ENCODE measurements at places on chromosomes 2 and 18.

DNA sequence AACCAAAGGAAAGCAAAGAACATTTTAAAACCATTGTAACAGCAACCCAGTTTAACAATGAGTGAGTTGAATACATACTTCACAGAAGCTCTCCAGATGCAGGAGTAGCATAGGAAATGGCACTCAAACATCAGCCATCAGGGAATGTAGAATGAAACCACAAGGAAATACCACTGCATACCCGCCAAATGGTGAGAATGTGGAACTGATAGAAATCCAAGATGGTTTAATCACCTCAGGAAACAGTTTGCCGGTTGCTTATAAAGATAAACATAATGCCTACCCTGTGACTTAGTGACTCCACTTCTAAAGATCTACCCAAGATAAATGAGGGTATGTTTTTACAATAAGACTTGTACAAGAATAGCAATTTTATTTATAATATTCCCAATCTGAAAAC is 132.0 kb downstream of the GALNT1 start:
- DNase-seq, result no peak

DNA sequence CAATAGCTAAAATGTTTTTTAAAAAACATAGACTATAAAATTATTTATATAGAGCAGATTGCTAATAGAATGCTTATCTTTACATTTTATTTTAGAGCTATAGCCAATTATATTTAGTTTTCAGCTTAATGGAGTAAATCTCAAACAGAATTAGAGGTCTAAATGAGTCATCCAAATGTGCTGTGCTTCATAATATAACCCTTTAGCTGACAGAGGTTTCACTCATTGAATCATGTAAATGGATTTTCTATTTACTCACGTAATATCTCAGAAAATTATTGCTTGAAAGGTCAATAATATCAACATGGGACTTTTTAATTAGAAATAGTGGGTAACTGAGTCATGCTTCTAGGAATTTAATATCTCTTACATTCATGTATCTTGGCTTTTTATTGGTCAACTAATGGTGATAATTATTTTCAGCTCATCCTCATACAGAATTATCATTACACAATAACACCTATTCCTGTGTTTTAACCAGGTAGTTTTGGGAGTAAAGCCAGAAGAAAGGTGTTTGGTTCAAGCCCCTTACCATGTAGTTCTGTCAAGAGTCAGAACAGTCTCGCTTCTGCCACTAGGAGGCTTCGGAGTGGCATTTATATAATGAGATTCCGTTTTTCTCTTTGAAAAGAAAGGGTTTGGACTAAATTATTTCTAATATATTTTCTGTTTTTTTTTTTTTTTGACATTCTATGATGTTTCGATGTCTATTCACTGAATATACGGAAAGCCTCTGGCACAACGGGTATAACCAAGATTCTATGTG is 217.6 kb downstream of the CDH7 start:
- no peak for DNase-seq

DNA sequence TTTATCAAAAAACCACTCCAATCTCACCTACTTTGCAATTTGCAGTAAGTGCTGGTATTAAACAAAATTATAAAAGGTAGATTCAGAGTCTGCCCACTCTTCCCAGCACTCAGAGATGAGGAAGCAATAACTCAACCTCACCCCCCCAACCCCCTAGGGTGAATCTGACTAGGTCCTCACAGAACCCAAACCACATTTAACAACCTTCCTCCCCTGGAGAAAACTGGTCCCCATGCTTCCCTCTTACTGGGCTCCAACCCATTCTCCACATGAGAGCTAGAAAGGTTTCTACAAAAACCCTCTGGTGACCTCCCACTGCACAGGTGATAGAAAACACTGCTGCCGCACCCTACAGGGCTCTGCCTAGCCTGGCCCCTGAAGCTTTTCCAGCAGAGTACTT is 40.5 kb upstream of the BMP10 start:
- DNase-seq, result no peak

DNA sequence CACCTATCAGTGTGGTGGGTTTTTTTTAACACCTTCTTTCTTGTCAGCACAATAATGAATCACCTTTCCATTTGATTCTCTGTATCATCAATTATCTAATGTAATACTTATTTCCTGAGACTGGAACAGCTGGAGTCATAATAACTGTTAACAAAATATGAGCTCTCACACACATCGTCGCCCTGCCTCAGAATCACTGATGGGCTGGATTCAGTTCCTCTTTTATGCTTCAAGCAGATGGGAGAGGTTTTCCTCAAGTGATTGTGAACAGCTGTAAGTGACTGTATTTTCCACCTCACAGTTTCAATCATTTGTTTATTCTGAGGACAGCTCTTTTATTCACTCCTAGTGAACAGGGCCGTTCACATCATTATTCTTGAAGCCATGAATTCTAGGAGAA is 330.2 kb downstream of the DSC3 start:
- DNase-seq, result peak; percentile 28

GRCh38 chr2:16481351-16481750 is 184.3 kb downstream of the CYRIA start:
- no peak for DNase-seq

GRCh38 chr2:65974067-65974723 is 460.7 kb upstream of the MEIS1 start:
- DNase-seq, result no peak

DNA sequence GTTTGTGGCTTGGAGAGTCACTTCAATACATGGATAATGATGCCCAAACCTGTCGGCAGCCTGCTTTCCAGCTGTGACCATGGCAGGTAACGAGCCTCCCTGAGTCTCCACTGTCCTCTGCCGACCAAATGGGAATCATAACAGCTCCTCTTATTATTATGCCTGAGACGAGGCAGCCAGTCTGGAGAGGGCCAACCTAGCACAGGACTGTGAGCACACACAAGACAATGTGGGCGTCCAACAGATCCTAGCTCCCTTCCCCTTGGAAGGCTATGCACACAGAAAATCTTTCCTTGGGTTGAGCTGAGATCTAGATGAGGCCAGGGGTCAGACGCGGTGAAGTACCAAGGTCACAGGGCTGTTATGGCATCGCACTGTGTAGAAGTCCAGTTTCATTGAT is 890 bp upstream of the SLC4A3 start:
- DNase-seq, result no peak

DNA sequence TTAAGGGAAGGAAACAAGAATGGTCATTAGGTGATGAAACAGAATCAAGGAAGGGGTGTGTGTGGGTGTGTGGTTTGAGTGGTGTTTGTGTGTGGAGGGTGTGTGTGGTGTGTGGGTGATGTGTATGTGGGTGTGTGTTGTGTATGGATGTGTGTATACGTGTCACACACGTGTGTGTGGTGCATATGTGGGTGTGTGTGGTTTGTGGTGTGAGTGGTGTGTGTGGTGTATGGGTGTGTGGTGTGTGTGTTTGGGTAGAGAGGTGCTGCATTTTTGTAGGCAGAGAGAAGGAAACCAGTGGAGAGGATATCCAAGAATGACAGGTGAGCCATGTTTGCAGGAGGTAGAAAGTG is 1.1 kb upstream of the CEP192 start:
- no peak for DNase-seq

DNA sequence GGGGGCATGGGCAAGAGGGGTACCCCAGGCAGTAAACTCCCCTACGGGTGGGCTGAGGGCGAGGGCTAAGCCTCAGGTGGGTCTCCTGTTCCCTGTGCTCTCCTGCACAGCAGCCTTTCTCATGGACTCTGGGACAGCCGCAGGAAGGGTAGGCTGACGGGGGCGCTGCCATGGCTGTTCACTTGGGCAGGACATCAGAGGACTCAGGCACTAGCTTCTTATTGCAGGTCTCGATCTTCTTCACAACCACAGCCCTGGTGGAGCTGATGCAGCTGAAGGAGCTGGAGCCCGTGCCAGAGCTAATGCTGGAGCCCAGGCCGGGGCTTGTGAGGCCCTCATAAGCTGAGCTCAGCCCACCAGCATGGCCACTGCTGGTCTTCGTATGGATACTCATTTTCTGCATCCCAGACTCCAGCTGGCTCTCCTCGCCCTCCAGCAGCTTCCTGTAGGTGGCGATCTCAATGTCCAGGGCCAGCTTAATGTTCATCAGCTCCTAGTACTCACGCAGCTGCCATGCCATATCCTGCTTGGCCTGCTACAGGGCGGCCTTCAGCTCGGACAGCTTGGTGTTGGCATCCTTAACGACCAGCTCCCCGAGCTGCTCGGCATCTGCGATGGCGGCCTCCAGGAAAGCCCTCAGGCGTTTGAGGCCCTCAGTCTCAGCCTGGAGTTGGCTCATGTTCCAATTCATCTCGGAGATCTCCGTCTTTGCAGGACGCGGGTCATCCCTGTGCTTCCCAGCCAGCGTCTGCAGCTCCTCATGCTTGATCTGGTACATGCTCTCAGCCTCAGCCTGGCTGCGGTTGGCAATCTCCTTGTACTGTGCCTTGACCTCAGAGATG is 359.8 kb upstream of the SETBP1 start:
- DNase-seq, result no peak

- no peak for DNase-seq
These were observed 69.2 kb upstream of the CABLES1 start for GRCh38 chr18:23066060-23066459.

- no peak for DNase-seq
These were observed 23.1 kb downstream of the PRPF40A start for GRCh38 chr2:152694161-152694661.

DNA sequence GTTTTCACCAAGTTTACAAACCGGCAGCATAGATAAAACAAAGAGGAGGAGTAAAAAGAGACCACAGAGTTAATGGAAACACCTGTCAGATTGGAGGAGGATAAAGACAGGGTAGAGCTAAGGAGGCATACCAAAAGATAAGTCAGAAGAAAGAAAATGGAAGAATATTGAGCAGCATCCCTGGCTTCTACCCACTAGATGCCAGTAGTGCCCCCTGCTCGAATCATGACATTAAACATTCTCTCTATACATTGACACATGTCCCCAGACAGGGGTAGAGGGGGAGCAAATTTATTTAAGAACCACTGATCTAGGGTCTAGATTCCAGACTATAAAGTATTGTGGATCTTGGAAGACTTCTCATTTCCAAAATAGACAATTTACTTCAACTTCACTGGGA is 159.8 kb upstream of the ETAA1 start:
- no peak for DNase-seq

GRCh38 chr18:48428475-48429177 is 19.4 kb upstream of the ZBTB7C start:
- no peak for DNase-seq

GRCh38 chr2:144453486-144454158 is 66.3 kb downstream of the ZEB2 start:
- DNase-seq, result no peak

DNA sequence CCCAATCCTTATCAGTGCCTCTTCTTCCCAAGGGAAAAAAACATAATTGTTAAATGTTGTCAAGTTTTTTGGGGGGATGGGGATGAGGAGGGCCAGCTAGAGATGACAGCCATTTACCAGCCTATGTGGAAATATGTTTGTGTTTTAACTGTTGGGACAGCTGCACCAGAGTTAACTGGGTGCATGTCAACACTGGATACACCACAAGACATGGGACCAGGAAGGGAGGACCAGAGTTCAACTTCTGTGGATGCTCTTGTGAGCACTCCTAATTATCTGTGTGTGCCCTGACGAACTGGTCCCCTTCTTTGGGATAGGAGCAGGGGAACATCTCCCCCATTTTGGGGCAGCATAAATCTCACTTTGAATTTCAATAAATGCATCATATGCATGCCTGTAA is 66.1 kb upstream of the FZD5 start:
- no peak for DNase-seq

DNA sequence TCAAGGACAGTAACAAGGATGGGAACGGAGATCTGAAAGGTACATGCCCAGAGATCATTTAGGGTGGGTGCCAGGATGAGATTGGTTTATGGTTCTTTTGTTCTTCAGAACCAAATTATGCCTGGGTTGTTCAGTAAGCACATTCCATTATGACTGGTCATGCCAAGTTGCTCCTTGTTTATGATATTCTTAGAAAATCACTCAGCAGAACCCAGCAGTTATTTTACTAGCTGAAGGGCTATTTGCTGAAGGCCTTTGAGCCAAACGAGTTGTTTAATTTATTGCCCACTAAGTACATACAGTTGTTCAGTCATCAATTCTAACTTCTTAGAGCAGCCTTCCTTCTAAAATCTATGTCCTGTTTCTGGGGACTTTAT is 635 bp downstream of the SLC3A1 start:
- DNase-seq, result no peak

Data from NCI-H510A treated with DMSO at 0.1 percent for 48 hours (cell line).